ENCODE measurements at places on chromosomes 4 and X.

DNA sequence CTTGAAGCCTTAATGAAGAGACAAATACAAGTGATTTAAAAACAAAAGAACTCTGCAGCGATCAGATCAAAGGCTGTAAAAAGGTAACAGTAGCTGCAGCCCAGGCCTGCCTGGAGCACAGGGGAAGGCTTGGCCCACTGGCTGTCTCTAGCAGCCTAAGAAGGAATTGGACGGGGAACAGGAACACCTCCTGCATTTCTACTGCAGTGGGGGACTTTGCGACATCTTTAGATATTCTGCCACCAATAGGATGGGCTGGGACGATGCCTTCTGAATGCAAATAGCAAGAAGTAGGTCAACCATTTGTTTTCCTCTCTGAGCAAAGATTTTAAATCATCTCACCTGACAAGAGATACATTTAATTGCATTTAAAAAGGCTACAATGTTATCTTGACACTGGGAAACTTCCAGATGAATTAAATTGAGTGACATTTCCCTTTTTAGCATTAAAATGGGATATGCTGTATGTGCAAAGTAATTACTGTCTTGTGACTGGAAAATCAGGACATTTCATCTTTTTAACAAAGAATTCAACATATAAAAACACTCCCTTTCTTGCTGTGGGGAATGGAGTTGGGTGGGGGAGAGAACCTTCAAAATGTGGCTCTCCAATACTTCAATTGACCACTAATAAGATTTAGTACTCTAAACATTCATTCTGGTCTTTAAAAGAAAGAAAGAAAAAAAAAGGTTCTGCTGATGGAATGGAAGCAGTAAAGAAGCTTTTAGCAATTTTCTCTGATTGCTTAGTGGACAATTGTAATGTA lies 70.0 kb downstream of the NYX start:
- DNase-seq = no peak

GRCh38 chrX:49165901-49166881 lies 3.6 kb downstream of the MAGIX start:
- peak; percentile 78 for DNase-seq

DNA sequence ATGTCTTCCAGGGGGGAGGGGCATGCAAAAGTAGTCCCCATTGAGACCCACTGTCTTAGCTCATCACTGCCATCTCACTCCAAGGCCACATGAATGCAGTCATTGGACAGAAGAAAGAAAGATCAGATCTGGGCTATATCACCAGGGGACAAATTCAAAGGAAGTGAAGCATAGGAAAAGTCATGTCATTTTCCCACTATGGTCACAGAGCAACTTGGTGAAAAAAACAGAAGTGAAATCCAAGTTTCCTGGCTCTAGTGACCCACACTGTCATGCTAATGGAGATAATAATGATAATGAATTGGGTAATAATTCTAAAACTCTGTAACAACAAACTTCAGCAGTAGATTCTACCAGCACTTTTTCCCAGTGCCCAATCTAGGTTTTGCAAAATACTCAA lies 9.9 kb downstream of the LHFPL1 start:
- no peak for DNase-seq

DNA sequence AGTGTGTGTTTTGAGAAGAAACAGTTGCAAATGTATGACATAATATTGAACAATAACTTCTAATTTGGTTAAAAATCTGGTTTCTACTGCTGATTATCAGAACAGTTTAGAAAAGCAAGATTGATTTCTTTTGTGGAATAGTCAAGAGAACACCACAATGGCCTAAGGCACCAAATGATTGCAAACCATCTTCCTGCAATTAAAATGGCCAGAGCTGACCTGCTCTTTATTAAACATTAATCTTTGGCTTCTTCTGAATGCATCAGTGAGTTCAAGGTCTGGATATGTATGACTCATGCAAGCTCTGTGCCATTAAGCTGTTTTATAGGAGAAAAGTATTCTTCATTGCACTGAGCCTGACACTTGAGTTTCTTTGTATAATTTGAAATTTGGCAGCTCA lies 107.8 kb upstream of the PDHA2 start:
- no peak for DNase-seq
